Stimulated activated CD4-positive, alpha-beta T cell treated with anti-CD3 and anti-CD28 coated beads, Interleukin-15, amount 100 ng/mL, for 1 hour (primary cell): ENCODE measurements at places on chromosomes 13 and 19.

GRCh38 chr13:24659239-24659638 is 21.0 kb upstream of the ATP12A start:
- no peak for DNase-seq

DNA sequence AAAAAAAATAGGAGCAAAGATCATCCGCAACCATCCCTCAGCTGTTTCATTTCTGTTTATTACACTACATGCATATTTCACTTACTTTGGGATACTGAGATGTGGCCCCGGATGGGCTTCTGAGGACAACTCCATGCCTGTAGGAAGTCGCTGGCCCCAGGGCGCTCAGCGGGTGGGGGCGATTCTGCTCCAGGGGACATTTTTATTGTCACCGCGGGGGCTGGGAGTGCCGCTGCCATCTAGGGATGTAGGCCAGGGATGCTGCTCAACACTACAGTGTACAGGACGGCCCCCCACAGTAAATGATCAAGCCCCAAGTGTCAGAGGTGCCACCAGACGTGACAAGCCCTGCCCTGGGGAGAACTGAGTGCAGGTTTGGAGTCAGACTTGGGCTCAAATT is 6.4 kb upstream of the BST2 start:
- DNase-seq, result no peak

GRCh38 chr19:14782626-14783409 is 4.5 kb upstream of the ADGRE2 start:
- DNase-seq, result no peak

DNA sequence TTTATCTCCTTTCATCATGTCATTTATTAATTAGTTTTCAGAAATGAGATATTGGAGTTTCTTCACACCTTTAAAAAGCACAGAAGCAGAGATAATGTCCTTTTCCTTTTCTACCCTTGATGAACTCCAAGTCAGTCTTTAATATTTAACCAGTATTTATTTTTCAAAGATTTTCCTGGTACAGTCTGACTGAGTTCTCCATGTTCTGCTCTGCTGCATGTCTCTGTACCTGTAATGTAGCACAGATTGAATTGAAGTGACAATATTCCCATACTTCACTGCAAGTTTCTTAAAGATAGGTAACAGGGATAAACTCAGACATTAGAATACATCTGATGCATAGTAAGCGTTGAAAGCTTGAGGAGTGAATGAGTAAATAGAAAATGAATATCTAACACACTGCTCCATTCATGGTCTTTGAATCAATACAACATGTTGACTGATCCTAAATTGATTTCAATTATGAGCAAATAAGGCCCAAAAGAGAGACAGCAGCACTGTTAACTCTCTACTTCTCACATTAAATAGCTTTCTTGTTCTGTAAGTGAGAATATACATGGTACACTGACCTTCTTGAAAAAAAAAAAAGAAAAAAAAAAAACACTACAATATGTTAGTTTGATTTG is 1323.6 kb upstream of the PRR20A start:
- DNase-seq, result no peak

GRCh38 chr13:112692104-112692503 is 2.3 kb downstream of the ATP11A start:
- no peak for DNase-seq

- DNase-seq, result no peak
These were observed 58.4 kb downstream of the SPRYD7 start for GRCh38 chr13:49877629-49878218.

- DNase-seq, result no peak
These were observed 25.5 kb downstream of the PLA2G4C start for GRCh38 chr19:48085076-48085475.

- no peak for DNase-seq
These were observed 26.8 kb upstream of the CEACAM21 start for GRCh38 chr19:41548954-41549688.

- no peak for DNase-seq
These were observed 2.7 kb upstream of the ZIC2 start for GRCh38 chr13:99978799-99979452.
